NCI-H345 (cell line): ENCODE measurements at places on chromosomes 6 and 20.

DNA sequence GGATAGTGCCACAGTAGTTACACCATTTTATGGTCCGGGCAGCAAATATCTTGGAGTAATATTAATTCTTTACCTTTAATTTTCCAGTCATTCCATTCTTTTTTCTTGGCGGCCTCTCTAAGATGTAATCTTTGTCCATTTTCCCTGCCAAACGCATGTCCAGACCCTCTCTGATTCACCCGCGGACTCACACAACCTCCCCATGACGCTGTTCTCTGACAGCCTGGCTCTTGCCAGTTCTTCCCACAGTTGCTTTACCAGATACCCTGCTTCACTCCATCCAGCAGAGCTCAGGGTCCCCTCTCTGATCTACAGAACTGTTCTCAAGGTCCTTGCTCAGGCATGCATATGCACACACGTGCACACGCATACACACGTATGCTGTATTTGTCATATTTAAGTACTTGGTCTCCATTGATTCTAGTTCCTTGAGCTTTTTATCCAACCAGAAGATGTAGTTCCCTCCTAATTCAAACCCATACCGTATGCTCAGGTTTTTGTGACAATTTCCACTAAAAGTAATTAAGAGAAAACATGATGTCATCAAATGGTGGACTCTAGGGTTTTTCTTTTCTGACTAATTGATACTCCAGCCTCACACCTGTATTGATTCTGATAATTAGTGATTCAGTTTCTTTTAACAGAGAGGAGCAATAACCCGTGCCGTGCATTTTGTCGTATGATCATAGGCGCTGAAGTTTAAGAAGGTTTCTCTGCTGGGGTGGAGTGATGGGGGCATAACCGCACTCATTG lies 10.0 kb downstream of the BPHL start:
- DNase-seq, result no peak

- no peak for DNase-seq
Observed at GRCh38 chr20:38874460-38875174, 51.6 kb upstream of the FAM83D start.

- DNase-seq, result no peak
Observed at GRCh38 chr6:163577404-163577803, 162.9 kb downstream of the QKI start.

- DNase-seq, result no peak
Observed at GRCh38 chr20:38604873-38605303, 3.3 kb downstream of the ARHGAP40 start.

DNA sequence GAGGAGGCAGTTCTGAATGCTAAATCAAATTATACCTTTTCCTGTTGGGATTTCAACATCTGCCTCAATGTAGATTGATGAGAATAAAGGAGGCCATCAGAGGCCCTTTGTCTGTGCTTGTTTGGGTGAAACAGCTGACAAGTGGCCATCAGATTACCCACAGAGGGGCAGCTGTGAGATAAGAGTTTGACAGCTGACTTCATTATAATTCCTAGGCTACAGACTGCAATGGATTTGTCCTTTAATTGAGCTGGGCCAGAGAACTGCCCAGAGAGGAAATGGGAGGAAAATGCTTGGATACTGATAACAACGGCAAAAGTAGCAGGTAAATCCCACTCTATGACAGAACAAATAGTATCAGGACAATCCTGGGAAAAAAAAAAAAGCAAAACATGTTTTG lies 649.4 kb downstream of the HDGFL1 start:
- peak; percentile 83 for DNase-seq

DNA sequence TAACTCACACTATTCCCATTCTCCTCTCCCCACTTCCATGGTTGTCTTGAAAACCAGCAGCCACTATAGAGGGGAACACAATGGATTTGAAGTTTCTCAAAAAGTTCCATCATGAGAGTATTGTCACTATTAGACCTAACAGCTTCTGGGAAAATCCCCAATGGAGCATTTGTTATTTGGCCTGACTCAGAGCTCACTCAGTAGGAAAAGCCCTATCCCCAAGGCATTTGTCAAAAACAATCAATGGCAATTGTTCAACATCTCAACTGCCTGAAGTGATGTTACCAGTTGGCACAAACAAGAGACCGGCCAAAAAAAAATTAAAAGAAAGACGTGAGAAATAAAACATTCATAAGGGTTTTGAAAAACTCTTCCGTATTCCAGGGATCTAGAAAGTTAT lies 98.8 kb downstream of the MYLK4 start:
- no peak for DNase-seq

GRCh38 chr6:136466777-136467176 lies 83.4 kb downstream of the MAP7 start:
- DNase-seq, result peak; percentile 73

- no peak for DNase-seq
Observed at GRCh38 chr20:917416-917815, 1.3 kb upstream of the ANGPT4 start.
